H1 (cell line): ENCODE measurements at places on chromosomes 1 and 21.

DNA sequence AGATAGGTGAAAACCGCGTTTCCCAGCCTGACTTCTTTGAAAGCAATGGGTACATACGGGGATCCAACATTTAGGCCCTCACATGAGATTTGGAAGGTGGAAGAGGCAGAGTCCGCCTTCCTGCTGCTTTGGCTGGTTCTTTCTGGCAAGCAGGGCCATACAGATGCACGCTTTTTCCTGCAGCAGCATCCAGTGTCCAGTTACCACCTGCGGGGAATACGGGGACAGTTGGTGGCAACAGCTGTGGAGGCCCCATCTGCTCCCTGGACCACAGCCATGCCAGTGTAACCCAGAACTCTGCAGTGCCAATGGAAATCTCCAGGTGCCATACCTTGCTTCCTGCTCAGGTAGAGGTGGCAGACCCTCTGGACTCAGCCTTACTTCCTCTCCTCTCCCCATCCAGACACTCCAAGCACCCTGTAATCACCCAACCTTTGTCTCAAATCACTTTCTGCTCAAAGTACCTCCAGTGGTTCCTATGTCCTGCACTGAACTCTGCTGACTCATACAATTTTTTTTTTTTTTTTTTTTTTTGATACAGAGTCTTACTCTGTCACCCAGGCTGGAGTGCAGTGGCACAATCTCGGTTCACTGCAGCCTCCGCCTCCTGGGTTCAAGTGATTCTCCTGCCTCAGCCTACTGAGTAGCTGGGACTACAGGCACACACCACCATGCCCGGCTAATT, 68.3 kb downstream of the SLC16A1 start:
- DNase-seq = no peak

- no peak for DNase-seq
Observed at GRCh38 chr1:178521241-178521640, 8.3 kb downstream of the TEX35 start.

DNA sequence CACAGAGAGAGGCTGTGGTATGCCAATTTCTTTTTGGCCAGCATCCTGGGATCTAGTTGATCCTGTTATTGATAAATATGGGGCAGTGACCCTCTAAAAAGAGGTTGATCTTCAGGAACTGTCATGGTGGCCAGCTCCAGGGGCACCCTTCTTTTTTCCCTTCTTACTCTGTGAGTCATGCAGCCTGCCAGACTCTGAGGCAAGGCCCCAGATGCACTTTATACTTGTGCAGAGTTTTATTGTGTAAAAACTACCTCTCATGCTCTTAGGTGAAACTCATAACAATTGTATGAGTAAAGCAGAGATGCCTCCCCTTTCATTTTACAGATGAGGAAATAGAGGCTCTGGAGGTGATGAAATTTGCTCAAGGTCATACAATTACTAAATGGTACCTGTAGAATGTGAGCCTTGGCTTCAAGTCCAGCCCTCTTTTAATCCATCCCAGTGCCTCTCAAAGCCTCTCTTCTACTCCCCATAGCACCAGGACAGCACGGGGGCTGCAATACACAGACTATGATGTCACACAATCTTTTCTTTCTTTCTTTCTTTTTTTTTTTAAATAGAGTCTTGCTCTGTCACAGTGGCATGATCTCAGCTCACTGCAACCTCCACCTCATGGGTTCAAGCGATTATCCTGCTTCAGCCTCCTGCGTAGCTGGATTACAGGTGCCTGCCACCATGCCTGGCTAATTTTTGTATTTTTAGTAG, 387.8 kb downstream of the KCNH1 start:
- DNase-seq = no peak

- no peak for DNase-seq
Observed at GRCh38 chr1:92949937-92950817, 11.1 kb downstream of the DIPK1A start.

- no peak for DNase-seq
Observed at GRCh38 chr1:1752190-1752589, 26.1 kb downstream of the NADK start.

DNA sequence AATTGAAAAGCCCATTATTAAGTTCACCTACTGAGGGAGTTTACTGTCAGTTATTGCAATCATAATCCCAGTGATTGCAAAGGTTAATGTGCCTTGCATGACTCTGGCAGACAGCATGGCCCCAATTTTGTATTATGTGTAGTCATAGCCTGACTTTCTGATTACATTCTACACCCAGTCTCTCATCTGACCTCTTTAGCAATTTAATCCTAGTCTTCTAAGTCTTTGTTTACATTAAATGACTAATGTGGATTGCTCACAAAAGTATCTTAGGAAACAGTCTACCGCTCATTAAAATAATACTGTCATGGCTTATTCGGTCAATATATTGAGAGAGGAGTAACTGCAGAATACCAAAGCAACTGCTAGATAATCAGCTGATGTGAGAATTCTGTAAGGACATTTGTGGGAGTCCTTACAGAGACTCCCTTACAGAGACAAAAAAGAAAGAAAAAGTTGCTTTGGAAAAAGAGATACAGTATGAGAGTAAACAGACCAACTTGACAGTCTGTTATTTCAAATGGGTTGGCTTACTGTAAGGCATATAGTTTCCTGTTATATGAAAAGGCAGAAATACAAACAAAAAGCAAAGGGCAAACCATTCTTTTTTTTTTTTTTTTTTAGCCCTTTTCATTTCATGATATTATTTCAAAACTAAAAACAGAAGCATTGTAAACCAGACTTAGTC, 42.8 kb downstream of the SMG7 start:
- no peak for DNase-seq
